Smooth muscle cell of the brain vasculature (primary cell): ENCODE measurements at places on chromosomes 7 and 10.

DNA sequence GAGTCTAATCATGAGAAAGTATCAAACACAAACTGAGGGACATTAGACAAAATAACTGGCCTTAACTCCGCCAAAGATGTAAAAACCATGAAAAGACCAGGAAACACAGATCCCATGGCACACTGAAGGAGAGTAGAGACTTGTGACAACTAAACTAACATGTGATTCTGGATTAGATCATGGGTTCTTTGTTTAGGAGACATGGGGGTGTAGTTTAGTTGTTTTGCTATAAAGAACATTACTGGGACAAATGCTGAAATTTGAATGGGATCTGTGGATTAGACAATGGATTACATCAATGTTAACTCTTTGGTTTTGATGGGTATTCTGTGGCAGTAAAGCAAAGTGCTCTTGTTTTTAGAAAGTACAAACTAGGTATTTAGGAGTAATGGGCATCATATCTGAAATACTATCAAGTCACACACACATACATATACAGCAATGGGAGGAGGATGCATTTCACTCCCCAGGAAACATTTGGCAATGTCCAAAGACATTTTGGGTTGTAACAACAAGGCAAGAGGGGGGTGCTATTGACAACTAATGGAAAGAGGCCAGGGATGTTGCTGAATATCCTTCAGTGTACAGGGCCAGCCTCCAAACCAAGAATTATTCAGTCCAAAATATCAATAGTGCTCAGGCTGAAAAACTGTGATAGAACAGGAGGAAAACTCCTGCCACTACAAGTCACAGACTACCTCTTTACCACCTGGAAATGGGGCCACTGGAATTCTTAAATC lies 32.4 kb downstream of the WAPL start:
- no peak for DNase-seq

- no peak for DNase-seq
Observed at GRCh38 chr7:50657341-50657873, 92.2 kb upstream of the DDC start.

DNA sequence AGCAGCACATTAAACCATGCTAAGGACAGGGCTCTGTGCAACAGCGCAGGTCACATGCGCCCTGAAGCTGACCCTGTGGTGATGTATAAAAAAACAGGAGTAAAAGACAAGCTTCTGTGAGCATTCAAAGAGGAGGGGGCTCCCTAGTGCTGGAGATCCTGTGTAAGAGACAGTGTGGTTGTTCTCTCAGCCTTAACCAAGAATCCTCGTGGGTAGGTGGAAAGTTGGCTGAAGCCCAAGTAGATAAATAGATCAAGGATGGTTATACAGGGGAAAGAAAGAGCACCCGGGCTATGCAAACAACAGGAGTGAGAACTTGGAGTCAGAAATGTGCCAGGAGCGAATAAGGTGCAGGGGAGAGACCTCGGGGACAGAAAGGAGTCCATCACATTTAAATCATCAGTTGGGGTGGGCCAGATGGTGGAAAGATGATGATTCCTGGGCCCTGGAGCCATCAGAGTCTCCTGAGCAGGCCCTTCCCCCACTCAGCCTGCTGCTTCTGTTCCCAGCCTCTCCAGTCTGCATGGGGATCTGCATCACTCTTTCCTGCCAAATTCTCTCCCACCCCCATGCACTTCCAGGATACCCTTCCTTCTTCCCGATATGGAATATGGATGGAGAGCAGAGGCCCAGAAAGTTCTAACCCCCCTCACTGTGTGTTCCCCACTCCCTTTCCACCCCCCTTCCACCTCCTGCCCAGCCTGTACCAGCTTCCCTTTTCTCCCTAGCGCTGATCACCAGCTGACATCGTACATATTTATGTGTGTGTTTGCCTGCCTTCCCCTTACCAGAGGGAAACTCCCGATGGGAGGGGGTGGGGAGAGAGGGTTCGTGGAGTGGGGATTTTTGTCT lies 78.1 kb upstream of the PRR15 start:
- no peak for DNase-seq

DNA sequence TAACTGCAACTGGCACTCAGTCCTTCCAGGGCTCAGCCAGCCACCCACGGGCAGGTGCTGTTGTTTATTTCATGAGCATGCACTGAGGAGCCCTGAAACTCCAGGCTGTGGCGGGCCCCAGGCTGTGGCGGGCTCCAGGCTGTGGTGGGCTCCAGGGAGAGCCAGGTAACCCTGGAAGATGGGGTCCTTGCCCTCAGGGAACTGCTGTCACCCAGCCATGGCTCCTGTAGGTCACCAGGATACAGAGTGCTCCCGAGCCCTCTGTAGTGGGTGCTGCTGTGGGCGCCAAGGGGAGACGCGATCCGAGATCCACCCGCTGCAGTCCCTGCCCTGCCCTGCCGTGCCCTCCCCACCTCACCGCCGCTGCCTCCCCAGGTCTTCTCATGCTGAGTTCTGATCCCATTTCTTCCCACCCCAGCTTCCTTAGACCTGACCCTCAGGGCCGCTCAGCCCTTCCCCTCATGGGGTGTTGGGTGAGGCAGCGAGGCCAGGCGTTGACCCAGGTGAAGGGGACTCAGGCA lies 29.6 kb downstream of the LRRC27 start:
- no peak for DNase-seq

DNA sequence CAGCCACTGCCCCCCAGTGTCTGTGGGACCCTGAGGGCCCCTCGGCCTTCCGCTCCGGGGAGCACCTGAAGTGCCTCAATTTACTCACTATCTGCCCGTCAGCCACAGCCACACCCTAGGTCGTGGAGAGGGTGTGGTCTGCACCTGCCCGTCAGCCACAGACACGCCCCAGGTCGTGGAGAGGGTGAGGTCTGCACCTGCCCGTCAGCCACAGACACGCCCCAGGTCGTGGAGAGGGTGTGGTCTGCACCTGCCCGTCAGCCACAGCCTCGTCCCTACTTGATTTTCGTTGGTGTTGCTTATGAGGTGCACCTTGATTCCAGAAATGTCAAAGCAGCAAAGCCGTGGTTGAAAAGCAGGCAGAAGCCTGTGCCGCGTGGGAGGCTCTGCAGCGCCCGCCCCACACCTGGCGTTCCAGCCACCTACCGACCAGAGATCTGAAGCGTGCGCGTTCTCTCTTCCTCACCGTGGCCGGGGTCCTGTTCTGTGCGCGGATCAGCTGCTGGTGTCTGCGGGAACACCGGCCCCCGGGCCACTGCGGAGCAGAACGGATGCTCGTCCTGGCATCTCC lies 101.6 kb downstream of the DYNC2I1 start:
- DNase-seq, result no peak

- no peak for DNase-seq
Observed at GRCh38 chr7:129796186-129796775, 156.5 kb downstream of the UBE2H start.

GRCh38 chr7:87173471-87173870 lies 21.2 kb downstream of the DMTF1 start:
- DNase-seq, result no peak
